ENCODE measurements at places on chromosomes 5 and 9.

DNA sequence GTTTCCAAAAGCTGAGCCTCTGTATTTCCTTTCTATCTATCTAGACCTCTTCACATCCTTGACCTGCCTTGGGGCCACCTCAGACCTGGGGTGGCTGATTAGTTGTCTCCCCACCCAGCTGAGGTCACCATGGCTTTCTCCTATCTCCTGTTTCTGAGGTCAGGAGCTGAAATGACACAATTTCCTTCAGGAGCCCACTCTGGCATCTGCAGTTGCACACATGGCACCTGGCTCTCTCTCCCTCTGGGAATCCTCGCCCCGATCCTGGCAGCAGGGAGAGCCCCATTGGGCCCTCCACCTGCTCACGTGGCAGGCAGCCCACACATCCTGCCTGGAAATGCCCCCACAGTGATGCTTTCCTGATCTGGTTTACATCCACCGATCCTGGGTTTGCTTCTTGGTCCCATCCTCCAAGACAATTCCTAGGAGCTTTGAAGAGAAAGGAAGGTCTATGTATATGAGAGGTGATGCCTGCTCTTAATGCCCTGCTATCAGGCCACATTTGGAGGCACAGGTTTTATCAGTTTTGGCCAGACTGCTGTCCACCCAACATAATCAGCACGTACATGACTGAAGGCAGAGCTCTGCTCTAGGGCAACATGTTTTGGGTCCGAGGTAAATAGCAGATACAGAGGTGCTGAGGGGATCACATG lies 53.7 kb downstream of the MARCHF3 start:
- no peak for DNase-seq

DNA sequence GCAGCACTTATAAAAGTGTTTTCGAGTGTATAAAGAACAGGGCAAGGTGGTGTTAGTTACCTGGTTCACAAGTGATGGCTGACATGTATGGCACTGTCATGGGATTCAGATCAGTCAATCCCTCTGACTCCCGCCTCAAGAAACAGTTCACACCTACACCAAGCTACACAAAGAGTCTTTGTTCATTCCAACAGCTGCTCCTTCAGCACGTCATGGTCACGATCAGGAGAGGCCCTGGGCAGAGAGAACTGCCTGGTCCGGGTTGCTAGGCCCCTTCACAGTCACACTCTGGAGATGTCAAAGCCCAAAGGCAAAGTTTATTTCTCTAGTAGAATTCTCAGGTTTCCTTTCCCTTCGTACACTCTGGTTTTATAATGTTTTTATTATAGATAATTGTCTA lies 426.7 kb downstream of the ZSWIM6 start:
- no peak for DNase-seq

DNA sequence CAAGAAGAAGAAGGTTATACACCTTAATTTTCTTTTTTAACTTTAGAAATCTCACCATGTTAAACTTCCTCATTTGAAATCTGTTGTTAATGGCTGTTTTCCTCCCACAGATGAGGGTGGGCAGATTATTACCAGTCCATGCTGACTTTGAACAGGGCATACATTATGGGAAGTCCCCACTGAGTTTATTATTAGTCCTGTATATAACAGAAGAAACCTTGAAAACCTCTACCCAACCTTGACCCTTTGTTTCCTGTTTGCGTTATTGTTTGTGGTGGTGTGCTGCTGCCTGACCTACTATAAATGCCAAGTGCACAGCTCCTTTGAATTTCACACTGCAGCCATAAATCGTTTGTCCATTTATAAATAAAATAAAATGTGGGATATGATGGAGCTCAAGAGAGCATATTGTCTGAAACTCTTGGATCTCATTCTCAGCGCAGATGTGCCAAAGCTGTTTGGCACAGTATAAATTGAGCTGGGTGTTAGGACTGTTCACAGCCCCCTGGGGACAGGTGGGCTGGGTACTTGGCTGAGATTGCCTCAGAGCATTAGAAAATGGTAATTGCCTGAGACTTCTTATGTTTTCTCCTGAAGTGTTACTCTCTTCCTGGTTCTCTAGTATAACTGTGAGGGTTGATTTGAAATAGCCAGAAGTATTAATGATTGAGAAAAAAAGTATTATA lies 139.6 kb downstream of the SPATA31D1 start:
- DNase-seq, result no peak

DNA sequence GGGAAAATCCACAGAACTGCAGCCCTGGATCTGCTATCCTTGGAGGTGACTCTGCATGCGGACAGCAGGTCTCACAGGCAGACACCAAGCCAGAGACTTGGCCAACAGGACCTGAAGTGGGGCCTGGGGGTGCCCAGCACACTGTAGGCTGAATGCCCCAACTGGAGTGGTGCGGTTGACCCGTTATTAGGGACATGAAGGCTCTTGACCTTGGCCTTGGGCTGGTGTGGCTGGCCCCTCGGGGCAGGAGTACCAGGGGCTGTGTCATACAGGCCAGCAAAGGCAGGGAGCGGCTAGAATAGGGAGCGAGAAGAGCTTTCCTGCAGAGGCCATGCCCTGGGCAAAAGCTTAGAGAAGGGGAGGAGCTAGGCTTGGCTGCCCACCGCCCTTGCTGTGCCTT lies 153.2 kb upstream of the MVB12B start:
- no peak for DNase-seq

GRCh38 chr5:32461441-32462120 lies 17.0 kb upstream of the ZFR start:
- DNase-seq, result no peak

GRCh38 chr5:156934450-156935211 lies 28.4 kb downstream of the TIMD4 start:
- DNase-seq, result no peak

DNA sequence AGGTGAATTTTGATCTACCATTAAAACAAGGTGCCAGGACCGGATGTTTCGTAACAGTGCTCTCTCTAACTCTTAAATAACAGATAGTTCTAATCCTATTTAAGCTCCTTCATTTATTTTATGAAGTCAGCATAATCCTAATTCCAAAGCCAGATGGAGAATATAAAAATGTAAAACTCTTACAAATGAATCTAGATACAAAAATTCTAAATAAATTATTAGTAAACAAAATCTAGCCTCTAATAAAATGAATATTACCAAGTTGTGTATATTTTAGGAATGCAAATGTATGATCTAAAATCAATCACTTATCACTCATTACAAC lies 32.4 kb upstream of the IL33 start:
- no peak for DNase-seq

GRCh38 chr9:16361939-16362338 lies 508.5 kb downstream of the BNC2 start:
- DNase-seq, result no peak

DNA sequence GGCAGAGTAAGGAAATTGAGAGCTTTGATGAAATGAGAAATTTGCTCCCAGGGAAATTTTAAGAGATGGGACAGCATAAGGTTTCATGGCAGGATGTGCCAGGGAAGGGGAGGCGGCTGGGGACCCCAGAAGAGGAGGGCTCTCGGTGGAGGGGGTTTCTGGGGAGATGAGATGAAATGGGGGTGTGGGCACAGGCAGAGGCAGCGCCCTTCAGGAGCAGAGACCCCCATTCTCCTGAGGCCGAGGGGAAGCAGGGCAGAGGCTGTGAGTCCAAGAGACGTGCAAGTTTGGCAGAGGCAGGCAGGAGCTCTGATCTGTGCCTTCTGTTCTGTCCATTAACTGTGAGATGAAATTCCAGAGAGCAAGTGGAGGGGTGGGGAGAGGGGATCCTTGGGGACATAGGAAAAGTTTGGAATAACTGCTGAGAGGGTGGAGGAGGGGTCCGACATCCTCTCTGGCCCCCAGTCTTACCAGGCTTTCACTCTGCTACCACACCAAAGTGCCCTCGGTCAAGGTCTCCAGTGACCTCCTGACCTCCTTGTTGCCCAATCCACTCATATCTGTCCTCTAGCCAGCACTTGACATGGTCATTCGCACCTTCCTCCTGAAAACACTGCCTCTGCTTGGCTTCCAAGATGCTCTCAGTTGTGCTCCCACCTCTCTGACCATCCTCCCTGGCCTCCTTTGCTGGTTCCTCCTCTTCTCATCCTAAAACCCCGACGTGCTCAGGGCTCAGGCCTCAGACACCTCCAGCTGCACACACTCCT lies 108.1 kb upstream of the MVB12B start:
- no peak for DNase-seq
